NCI-H1105 treated with DMSO at 0.1 percent for 48 hours (cell line): ENCODE measurements at places on chromosomes 6 and 20.
A peak's percentile ranks its signal among the peaks of the same experiment; 100 is the strongest.

- peak; percentile 63 for DNase-seq
These were observed 3.5 kb upstream of the MOCS1 start for GRCh38 chr6:39937686-39938333.

DNA sequence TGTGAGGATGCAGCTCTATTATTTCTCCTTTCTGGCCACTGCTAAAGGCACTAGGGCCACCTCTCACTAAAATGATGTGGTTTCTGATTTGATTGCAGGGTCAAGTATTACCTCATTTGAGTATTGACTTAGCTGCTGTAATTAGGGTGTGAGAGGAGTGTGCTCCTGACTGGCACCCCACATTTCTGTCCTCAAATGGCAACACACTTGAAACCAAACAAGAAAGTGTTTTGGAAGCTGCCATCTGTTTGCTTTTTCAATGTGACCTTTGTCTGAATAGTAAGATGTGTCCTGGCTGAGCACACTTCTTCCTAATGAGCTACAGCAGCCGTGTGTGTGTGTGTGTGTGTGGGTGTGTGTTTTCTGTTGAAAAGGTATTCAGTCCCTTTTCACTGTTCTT, 62.8 kb upstream of the SCP2D1 start:
- peak; percentile 52 for DNase-seq

GRCh38 chr20:18272451-18272850, 15.9 kb upstream of the ZNF133 start:
- DNase-seq: no peak

DNA sequence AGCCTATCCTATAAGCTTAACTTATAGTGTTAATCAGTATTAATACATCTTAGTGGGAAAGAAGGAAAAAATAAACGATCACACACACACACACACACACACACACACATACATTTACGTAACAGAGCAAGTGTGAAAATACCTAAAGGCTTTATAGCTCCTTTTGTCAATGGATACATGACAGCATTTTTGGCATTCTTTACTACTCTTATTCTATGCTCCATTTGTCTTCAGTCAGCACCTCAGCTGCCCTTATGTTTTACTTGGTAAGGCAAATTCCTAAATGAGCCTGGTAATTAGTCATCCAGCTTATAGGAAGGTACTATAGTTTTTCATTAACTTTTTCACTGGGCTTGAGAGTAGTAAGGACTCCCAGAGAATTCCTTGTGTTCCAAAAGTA, 25.1 kb upstream of the SLC17A3 start:
- no peak for DNase-seq

DNA sequence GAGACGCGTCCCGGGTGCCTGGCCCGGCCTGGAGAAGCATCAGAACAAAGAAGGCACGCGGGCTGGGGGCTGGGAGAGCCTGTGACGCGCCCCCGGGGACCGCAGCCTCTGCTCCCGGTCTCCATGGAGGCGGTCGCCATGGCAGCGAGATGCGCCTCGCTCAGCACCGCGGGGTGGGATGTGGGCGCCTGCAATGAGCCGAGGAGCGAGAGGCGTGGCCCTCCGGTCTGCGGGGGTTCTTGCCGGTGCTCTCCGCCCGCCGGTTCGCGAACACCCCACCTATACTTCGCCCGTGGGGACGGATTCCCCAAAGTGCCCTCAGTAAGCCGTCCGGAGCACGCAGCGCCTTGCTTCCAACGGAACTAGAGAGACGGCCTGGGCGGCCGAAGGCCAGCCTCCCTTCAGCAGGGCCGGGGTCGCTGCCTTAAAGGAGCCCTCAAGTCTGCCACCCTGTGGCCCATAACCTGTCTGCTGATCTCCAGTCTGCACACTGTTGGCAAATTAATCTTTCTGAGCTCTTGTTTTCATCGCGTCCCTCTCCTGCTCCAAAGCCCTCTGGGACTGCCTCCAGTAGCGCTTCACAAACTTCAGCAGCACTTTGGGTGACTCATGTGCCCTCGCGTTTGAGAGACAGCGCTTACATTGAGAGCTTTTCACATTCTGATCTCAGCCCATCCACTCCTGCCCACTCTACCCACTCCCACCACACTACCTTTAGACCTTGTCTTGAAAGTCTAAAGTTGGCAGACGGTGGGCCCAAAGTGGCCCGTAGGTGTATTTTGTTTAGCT, 983 bp upstream of the ADISSP start:
- peak; percentile 83 for DNase-seq

DNA sequence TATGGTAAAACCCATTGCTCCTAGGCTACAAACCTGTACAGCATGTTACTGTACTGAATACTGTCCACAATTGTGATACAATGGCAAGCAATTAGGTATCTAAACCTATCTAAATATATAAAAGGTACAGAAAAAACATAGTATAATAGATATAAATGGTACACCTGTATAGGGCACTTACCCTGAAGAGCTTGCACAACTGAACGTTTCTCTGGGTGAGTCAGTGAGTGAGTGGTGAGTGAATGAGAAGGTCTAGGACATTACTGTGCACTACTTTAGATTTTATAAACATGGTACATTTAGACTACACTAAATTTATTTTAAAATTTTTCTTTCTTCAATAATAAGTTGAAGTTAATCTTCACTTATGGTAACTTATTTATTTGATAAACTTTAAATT, 119.9 kb upstream of the CEP85L start:
- no peak for DNase-seq

DNA sequence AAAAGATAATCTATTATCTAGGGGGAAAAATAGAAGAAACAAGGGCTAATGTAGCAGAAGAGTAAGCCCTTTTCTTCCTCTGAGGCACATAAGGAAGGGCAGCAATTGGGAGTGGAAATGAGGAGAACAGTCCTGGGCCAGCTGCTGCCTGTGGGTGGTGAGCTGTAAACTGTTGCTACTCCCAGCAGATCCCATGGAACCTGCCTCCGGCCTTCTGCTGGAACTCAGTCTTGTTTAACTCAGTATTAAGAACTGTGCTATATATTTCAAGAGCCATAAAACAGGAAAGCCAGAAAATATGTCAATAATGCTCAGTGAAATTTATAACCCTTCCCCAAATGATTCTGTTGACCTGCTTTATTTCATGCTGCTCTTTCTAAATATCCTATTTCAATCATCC, 464.2 kb downstream of the COL12A1 start:
- DNase-seq: no peak

DNA sequence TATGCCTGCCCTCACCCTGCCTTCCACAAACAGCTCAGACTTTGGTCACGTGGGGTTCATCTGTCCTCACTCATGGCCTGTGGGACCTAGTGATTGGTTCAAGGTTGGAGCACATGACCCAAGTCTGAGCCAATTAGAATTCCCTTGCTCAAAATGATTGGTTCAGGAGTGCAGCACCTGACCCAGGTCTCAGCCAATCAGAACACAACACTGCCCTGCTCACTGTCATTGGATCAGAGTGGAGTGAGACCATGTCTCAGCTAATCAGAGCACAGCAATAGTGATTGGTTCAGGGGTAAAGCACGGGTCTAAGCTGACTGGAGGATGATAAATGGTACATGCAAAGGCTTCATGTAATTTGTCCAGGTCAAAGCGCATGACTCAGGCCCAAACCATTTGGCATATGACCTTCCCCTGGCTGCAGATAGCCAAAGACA, 102.2 kb downstream of the PREX1 start:
- no peak for DNase-seq

DNA sequence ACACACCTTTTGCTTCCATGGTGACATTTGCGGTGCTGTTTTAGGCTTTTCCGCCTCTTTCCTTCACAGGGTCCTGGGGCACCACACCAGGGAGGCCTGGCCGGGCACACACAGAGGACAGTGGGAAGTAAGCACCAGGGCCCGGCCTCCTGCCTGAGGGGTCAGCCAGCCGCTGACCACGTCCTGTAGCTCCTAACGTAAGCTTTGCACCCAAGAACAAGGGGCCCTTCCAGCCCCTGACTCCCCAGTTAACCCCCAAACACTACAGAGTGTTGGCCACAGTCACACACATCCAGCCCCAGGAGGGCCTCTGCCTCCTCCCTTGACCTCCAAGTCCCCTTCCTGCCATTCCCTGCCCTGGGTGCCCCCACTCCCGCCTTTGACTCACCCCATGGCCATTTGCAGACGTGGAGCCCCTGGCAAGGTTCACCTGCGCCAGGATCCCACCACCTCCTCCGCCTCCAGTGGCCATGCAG, 54.7 kb downstream of the YTHDF1 start:
- DNase-seq: no peak

GRCh38 chr6:77373955-77374354, 89.3 kb downstream of the HTR1B start:
- peak; percentile 3 for DNase-seq

- DNase-seq: no peak
These were observed 4.5 kb upstream of the TNXB start for GRCh38 chr6:32113386-32114352.

DNA sequence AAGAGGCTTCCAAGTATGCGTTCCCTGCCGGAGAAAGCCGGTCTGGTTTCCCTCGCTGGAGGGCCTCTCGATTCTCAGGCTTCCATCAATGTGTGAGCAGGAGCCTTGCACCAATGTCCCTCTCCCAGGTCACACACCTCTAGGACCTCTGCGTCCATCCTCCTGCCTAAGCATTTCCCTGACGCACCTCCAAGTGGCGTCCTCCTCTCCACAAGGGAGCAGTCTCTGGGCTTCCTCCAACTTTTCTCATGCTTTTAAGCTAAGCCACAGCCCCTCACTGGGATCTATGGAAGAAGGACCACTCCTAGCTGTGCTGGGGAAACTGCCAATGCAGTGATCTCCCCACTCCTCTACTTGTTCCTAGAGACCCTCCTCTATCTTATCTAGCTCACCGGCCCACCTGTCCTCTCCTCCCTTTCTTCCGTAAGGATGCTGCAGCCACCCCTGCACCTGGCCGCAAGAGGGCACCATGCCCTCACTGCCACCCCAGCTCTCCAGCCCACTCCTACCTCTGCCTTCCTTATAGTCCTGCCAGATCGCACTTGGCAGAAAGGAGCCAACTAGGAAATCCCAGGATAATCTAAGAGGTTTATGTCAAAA, 258.7 kb downstream of the LRFN2 start:
- DNase-seq: peak; percentile 81

GRCh38 chr20:50198716-50199115, 8.1 kb downstream of the CEBPB start:
- DNase-seq: no peak

DNA sequence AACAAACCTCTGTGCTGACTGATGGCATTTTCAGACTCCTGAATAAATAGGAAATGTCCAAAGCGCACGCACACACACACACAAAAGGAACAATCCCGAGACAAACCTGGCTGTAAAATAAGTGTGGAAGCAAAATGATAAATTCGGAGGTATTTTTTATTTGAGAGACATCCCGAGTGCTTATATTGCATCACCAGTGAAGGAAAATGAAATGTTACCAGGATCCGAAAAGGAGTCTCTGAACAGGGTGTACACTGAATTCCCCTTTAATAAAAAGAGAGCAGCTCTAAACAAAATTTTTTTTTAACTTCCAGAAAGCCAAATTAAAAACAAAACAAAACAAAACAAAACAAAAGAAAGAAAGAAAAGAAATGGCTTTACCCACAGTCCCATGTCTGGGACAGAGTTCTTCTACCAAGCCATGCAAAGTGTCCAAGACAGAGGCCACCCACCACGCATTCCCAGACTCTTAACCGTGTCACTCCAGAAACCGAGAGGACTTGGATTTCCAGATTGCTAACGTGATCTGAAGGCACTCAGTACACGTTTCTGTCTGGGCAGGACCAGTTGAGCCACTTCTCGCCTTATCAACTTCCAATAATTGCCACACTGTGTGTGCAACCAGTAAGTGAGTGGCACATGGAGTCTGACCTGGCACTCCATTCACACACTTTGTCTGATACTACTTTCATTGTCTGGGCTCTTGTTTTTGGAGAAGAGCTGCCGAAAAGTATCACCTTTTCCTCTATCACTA, 817 bp downstream of the ME1 start:
- DNase-seq: no peak

- peak; percentile 77 for DNase-seq
These were observed 320.8 kb downstream of the SOX4 start for GRCh38 chr6:21914121-21914973.

- peak; percentile 88 for DNase-seq
These were observed 3.7 kb downstream of the MAP3K4 start for GRCh38 chr6:160995271-160995670.

DNA sequence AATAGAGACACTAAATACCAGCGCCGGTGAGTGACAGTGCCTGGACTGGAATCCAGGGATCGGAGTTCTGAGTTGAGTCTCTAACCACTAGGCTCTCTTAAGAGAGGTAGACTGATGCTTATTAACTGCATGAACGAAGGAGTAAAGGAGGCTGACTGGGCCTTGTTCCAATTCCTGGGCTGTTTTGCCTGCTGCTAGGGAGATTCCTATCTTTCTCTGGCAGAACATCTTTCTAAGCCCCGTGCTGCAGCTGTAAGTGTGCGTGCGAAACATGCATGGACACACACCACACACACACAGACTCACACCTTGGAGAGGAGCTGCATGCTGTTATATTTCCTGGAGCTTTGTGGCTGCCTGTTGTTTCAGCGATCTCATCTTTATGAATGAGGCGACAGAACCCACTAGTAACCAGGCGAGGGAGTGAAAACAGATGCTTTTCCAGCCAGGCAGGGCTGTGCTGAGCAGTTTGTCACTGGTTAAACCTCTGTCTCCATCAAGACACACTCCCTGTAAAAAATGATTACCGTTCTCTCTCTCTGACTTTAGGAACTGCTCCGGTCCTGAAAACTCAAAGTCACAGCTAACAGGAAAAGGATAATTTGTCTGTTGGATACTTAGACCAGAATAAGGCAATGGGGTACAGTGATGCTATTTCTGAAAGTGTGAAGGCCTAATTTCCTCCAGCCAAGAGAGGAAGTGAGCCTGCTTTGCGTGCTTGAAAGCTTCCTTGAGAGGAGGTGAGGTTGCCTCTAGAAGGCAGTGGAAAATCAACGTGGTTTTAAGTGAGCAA, 157.4 kb upstream of the ZNF217 start:
- DNase-seq: no peak
